ENCODE measurements at places on chromosomes 2 and 18. TPM values are rescaled to one million over a fixed set of nuclear protein-coding genes. Genes with fewer than 3 reads are reported as not detected.

Gene REG1B
- total RNA-seq: not detected

DNA sequence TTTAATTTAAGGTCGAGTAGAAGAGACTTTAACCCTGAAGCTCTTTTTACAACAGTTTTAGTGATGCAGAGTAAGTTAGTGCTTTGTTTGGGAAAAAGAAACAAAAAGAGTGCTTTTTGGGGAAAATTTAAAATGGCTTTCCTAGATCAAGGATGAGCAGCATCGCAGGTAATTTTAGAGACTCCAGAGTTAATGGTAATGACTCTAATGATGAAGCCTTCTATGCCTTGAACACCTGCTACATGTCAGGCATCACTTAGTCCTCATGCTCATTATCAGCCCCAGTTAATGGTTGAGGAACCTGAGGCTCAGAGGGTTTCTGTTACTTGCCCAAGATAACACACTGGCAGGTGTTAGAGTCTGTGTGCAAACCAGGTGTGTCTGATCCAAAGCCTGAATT lies 167.8 kb downstream of the ACOXL start:
- DNase-seq: no peak

Gene RNMT
- 29.2 TPM for total RNA-seq

- DNase-seq: no peak
Observed at GRCh38 chr2:46562451-46562840, 83.1 kb downstream of the TMEM247 start.

Gene MYCN
- total RNA-seq: 0.36 TPM

DNA sequence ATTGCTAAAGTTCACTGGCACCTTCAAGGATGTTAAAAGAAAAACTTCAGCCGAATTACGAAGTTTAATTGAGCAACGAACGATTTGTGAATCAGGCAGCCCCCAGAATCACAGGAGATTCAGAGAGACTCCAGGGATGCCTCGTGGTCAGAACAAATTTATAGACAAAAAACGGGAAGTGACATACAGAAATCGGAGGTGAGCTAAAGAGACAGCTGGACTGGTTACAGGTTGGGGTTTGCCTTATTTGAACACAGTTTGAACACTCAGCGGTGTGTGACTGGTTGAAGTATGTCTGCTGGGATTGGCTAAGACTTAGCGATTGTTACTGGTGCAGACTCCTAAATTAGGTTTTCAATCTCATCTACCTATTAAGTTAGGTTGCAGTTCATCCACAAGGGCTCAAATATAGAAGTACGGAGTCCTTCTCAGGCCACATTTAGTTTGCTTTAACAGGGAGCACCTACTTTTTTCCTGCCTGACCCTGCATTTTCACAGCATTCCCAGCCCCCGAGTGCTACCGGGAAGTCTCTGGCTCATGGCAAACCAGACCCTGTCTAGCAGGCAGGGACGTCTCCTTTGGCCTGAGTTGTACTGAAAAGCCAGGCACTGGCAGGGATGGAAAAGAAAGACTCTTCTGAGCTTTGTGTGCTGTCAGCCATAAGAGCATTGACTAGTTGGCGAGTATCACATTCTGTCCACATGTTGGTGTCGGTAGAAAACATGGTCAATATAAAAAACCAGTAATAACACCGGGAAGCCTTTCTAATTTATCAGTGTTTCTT lies 41.1 kb downstream of the CDCA7 start:
- DNase-seq: no peak

- DNase-seq: no peak
Observed at GRCh38 chr2:103166456-103167324, 404.9 kb downstream of the TMEM182 start.

DNA sequence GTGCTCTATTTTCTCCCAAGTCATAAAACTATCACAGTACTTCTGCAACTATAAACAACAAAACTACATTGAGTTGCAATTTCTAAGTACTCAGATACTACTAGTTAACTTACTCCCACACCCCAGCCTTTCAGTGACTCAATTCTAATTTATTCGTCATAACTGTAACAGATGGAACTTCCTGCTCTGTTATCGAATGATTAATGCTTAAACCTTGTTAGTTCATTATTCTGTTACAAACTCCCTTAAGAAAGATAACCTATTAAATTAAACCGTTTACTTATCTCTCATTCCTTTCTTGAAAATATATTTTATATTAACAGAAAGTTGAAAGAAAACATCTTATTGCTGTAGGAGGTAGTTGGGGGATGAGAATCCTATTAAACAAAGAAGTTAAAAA lies 17.0 kb downstream of the TNFAIP6 start:
- no peak for DNase-seq

DNA sequence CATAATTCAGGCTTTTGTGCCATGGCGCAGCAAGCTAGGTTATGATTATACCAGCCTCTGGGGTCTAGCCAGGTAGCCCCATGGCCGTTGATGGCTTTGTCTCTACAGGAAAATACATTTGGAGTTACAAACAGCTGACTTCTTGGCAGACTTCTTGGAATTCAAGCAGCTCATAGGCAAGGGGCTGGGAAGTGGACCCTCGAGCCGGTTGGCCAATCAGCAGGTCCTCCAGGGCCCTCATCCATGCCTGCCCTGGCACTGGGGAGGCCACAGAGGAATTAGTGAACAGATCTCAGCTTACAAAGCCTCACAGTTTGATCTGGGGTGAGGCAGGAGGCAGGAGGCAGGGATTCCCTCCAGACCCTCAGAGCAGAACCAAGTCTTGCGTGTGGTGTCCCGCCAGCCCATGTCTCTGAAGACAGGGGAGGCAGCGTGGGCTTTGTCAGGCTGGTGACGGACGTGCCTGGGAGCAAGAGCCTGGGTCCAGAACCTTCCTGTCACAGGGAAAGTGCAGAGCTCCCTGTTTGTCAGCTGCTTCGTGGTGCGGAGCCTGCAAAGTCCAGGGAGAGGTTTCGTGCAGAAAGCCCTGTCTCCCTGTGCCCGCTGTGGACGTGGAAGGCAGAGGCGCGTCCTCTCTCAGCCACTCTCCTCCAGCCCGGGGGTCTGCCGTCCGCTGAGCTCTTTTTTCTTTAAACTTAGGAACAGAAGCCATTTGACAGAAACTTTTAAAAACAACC lies 131.7 kb downstream of the KLHL29 start:
- DNase-seq: peak; percentile 9

Gene COL3A1
- total RNA-seq: 17.9 TPM

Gene IAH1
- total RNA-seq: 46.4 TPM

DNA sequence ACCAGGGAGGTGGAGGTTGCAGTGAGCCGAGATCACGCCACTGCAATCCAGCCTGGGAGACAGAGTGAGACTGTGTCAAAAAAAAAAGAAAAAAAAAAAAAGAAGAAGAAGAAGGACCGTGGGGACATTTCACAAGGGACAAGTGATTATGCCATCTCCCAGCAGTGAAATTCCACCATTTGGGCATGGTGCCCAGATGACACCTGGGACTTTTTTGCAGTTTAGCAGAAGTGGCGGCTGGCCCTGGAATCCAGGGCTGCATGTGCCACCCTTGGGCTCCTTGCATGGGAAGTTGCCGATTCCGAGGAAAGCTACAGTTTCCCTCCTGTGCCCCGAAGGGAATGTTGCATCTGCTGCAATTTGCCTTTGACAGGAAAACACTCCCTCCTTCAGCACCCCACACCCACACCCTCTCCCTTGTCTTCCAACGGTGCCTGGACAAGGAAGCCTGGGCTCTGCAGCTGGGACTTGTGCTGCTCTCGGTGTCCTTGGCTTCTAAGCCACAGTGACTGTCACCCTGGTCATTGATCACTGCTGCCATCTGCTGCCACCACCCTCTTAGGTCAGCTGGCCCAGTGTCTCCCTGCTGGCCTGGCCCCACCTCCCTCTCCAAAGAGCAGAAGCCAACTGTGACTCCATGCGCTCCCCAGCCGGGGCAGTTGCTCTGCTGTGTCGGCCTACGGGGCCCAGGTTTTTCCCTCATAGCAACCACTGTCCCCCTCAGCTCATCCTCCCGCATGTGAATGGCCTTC lies 56.4 kb upstream of the LRRC30 start:
- DNase-seq: peak; percentile 26

- no peak for DNase-seq
Observed at GRCh38 chr2:21928292-21928691, 804.5 kb downstream of the TDRD15 start.

Gene AKAIN1
- not detected for total RNA-seq

- no peak for DNase-seq
Observed at GRCh38 chr2:21260311-21260710, 136.5 kb downstream of the TDRD15 start.

Gene ERMN
- total RNA-seq: not detected

GRCh38 chr18:4232656-4233055 lies 222.5 kb downstream of the DLGAP1 start:
- no peak for DNase-seq

DNA sequence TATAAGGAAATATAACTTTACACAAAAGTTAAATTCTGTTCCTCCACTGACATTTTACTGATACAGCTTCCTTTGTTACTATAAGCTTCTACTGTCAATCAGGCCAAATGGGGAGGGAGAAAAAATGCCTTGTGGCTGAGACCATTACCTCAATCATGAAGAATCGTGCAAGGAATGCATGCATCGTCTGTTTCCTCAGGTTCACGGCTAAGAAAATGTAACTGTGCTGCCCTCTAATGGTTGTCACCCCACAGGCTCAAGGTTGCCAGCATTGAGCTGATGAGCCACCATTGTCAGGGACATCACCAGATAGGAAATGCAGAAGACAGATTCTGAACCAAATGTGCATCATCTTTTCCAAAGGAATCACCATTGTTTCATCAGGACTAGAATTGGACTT lies 426.9 kb downstream of the CDH2 start:
- DNase-seq: no peak

Gene TNS1
- 406 TPM for total RNA-seq

- DNase-seq: no peak
Observed at GRCh38 chr2:200351815-200352214, 45.3 kb downstream of the SPATS2L start.

DNA sequence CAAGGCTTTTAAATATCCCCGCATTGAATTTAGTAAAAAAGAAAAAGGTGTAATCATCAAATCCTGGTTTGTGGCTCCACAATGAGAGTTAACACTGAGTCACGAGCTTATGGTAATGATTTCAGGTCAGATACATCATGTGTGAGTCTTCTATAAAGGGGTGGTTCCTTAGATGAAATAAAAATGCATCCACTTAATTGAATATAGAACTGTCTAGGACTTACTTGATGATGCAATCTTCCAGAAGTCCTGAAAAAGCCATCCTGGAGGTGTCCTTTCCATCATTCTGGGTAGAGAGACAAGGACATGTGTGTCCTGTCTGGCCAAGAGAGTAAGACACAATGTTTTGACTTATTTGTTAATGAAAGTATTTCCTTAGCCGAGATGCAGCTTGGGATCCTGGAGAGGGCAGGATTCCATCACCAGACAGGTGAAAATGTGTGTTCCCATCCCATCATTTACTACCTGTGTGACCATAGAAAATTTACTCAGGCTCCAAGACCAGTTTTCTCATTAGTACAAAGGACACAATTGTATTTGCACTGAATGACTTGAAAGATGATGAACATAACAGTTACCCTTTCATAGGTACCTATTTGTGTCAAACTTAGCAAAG lies 1539.8 kb upstream of the PIK3C3 start:
- DNase-seq: no peak

GRCh38 chr2:233148354-233148753 lies 88.2 kb downstream of the INPP5D start:
- no peak for DNase-seq

Gene PROC
- total RNA-seq: not detected

GRCh38 chr18:58098706-58099105 lies 54.7 kb downstream of the NEDD4L start:
- no peak for DNase-seq

DNA sequence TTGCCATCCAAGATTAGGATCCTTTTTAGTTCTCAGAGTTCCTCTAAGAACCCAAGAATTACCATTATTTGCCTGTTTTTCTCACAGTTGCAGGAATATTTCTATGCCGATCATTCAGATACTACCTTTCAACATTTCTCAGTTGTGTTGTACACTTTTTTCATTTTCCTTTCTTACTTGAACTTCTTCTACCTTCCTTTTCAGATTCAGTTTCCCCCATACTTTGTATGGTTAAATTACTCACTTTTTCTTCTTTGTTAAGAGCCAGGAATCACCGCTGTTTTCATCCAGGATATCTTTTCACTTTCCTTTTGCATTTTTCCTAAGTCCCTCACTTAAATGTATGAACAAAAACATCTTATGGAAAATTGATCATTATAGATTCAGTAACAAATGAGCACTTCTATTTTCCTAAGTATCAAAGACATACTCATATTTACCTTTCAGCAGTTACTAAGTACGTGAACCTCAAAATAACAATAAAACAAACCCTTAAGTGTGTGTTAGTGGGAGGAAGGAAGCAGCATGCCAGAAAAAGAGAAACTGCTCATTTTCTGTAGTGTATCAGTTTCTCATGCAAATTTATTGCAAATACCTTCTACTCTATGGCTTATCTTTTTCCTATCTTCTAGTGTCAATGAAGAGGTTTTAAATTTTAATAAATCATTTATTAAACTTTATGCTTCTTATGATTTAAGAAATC lies 64.3 kb upstream of the STAT1 start:
- DNase-seq: no peak

Gene MFSD2B
- total RNA-seq: 0.28 TPM

Gene SKOR2
- not detected for total RNA-seq

DNA sequence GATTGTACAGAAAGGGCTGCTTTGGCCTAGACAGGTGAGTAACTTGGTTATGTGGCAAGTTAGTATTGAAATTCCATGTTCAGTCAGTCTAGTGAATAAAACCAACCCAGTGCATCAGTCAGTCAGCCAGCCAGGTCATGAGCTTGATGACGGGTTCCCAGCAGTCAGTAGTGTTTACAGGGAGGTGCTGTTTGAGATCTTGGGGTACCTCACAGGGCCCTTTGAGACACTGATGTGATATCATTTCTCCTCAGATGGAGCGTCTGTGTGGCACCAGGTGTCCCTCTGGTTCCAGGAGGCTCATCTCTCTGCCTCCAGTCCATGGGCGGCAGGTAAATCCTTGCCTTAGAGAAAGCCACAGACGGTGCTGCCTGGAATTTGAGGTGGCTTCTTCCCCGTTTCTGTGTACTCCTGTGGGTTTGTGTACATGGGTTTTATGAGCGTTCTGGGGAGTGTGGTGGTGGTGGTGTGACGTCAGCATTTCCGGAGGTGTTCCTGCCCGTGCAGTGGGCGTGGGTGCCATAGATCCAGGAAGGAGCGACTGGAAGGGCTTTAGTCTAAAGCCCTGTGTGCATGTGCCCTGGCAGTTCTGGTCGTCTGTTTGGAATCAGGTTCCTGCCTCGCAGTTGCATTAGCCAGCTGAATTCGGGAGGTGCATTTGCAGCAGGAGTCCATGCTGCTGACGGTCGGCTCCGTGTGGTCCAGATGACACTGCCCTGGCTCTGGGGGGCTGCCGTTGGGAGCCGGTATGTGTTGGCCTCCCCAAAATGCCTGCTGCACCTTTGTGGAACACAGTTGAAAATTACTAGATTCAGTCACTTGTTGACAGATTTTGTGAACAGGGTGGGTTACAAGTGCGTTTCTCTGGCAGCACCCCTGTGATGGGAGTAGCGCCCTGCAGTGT lies 2.1 kb downstream of the CTDP1 start:
- DNase-seq: no peak

Gene KLHL41
- 3,179 TPM for total RNA-seq

Gene STAT4
- 0.30 TPM for total RNA-seq

DNA sequence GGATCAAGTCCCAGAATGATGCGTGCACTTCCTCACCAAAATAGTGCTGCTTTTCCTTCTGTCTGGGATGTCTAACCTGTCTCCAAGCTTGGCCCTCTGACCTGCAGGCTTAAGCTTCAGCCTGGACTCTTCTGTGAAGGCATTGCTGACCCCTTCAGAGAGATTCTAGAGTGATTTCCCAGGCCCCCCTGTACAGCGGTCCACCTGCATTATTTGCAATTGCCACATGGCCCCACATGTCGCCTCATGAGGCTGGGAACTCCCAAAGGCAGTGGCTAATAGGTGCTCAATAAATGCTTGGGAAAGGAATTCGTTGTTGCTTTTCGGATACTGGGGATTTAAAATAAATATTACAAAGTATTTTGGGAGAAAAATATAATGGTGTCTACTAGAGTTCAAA lies 32.3 kb upstream of the MEP1B start:
- no peak for DNase-seq

Gene ST8SIA3
- 0.02 TPM for total RNA-seq

All from psoas muscle (tissue), 8 donors.